ENCODE measurements at places on chromosomes 2 and 18.
A peak's percentile ranks its signal among the peaks of the same experiment; 100 is the strongest.

- no peak for DNase-seq
These were observed 89.3 kb upstream of the TEX51 start for GRCh38 chr2:126809340-126809739.

GRCh38 chr2:231613663-231614558, 21.2 kb downstream of the TEX44 start:
- peak; percentile 79 for DNase-seq

- no peak for DNase-seq
These were observed 52.0 kb downstream of the HAUS1 start for GRCh38 chr18:46156124-46156745.

DNA sequence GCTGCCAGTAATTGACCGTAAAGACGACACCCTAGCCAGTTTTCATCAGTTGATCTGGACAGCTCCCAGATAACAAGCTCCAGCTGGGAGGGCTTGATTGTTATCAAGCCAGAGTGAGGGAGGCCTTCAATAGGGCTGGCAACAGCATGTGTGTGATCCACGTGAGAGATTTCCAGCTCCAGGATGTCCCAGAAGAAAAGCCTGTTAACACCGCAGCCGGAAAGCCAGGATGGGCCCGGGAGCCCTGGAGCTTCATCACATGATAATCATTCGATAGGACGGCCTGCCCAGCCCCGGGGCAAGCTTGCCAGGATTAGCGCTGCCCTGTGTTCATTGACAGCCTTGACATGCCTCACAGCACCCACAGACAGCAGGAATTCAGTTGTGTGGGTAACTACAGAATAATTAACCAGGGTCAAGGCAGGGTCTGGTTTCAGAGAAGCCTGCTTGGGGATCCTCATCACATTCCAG, 182.5 kb downstream of the C1D start:
- DNase-seq: no peak

- no peak for DNase-seq
These were observed 8.7 kb downstream of the GLS start for GRCh38 chr2:190889175-190889943.

DNA sequence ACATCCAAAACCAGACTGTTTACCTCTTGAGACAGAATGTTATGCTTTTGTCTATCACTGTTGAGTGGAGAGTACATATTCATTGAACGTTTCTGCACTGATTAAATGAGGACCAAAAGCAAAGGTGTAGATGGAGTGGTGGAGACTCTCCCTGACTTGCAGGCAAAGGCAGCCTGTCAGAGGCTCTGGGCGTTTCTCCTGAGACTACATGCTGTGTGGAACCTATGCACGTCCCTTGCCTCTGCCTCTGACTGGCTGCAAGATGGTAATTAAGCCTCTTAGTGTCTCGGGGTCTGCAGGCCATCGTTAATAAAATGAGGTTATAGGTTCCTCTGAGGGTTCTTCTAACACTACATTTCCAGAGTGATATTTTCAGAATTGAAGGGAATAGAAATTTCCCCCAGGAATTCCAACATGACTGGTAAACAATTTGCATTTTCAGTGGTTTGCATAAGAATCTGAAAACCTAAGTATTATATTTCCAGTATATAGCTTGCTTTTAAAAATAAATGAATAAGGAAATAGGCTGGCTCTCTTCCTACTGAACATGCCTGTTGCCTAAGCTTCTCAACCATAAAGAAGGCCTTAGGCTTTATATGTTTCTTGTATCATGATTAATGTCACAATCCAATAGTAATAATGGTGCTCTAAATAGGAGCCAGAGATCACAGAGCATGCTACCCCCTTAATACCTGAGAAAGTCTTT, 107.4 kb downstream of the FTCDNL1 start:
- DNase-seq: no peak

- DNase-seq: no peak
These were observed 36.2 kb downstream of the HAT1 start for GRCh38 chr2:171958475-171958874.

- DNase-seq: no peak
These were observed 66.7 kb downstream of the KIAA1328 start for GRCh38 chr18:36895606-36896005.

DNA sequence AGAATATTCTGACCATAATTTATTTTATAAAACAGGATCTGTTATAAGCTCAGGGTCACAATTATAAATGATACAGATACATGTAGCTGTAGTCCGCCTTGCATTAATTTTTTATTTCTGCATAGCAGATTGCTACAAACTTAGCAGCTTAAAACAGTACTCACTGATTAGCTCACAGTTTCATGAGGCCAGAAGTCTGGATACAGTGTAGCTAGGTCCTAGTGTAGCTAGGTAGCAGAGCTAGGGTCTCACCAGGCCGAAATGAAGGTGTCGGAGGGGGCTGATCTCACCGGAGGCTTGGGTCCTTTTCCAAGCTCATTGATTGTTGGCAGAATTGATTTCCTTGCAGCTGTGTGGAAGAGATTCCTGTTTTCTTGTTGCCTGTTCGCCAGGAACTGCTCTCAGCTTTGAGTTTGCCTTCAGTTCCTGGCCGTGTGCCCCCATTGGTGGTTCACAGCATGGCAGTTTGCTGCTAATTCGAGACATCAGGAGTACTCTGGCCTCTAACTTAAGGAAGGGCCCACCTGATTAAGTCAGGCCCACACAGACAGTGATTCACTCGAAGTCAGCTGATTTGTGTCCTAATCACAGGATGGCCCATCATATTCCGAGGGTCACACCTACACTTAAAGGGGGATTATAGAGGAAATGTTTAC, 18.4 kb downstream of the NAPG start:
- DNase-seq: no peak

DNA sequence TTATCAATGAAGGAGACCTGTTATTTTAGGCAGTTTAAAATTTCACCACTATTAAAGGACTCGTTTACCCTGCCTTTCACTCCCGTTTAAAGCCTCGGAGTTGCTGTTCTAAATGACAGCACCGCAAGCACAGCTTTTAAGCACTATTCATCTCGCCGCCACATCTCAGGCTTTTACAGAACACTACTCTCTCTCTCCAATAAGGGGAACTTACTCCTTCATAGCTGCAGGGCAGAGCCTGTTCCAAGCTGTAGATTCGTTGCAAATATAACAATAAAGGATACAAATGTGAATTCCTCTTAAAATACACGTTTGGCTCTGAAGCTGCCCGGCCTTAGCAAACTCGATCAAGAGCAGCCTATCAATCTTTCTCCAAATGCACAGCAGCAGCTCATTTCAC, 271.8 kb downstream of the ZNF521 start:
- no peak for DNase-seq

DNA sequence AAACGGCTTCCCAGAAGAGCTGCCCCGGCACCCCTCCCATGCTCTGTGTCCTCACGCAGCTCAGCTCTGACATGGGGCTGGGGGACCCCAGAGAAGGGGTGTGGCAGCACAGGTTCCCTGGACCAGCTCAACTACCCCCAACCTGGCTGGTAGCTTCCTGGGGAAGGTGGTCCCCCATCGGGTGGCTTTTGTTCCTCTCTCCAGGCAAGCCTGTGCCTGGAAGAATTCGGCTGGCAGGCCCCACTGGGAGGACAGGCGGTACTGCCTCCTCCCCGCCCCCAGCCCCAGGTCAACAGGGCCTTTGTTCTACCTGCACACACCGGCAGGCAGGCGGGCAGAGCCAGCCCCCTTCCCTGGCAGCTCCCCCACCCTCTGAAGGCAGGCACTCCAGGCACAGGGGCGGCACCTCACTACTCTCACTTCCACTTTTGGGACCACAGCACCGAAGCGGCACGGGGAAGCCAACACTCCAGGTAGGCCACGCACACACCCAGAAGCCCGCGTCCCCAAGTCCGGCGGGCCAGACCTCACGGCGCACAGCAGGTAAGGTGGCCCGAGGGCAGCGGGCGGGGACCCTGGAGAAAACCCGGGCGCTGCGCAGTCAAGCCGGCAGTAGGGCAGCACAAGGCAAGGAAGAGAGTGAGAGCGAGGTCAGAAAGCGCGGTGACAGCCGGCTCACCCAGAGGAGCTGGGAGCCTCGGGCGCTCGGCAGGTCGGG, 1.3 kb downstream of the HS6ST1 start:
- DNase-seq: no peak

DNA sequence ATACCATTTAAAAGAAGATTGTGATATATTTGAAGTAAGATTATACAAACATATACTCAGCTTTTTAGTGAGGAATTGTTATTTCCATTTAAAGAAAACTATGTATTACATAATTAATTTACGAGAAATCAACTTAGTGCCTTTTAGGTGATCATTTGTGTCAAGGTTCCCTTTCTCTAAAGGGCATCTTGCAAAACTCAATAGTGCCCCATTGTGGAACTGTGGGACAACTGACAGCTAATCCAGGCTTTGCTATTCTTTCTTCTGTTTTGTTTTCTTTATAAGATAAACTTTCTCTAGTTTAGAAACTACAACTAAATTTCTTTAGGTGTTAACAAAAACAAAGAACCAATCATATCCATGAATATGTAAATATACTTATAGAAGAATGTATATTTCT, 24.3 kb upstream of the VIT start:
- DNase-seq: no peak

GRCh38 chr2:205079173-205079572, 533.9 kb downstream of the PARD3B start:
- DNase-seq: no peak

DNA sequence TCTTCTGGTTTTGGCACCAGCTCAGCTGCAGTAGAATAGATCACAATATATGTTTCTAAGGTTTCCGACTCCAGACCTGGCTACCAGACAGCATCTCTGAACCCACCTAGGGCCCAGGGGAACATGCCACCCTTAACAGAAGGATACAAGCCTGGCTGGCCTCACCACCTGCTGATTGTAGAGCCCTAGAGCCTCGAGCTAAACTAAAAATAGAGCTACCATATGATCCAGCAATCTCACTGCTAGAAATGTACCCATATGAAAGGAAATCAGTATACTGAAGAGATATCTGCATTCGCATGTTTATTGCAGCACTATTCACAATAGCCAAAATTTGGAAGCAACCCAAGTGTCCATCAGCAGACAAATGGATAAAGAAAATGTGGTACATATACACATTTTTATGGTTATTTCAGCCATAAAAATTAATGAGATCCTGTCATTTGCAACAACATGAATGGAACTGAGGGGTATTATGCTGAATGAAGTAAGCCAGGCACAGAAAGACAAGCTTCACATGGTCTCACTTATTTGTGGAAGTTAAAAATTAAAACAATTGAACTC, 242.4 kb upstream of the SLC39A10 start:
- no peak for DNase-seq

DNA sequence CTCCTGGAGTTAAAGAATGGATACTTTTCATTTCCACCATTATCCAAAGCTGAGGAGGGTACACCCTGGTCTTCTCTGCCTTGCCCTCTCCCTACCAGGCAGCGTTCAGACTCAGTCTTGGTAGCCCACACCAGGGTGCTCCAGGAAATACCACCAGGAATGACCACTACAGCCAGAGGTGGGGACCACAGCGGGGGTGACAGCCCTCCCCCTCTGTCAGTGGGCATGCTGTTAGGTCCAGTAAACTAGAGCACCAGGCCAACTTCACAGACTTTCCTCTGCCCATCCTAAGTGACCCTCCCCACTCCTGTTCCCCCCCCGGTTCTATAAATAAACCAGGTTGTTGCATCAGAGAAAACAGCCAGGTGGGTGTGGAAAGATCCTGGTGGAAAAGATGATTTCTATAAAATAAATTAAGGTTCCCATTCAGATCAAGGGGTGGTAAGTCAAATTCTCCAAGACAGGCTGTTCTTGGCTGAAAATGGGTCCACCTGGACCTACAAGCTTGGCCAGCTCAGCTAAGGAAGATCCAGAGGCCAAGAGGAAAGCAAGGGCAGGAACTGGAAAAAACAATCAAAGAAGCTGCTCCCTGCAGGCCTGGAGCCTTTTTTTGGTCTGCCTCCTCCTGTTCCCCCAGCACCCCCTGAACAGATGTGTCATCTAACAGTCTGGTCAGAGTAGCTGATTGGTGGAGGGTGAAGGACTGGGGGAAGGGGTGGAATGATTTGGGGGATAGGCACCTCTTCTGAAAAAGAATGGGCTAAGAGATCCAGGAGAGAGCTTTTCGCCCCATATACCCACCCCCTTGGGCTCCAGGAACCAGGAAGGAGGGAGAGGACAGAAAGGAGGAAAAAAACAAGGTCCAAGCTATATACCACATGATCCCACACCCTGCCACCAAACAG, 2.3 kb downstream of the RAB11FIP5 start:
- DNase-seq: no peak

- DNase-seq: no peak
These were observed 854 bp downstream of the GPR155 start for GRCh38 chr2:174485788-174486562.

- DNase-seq: no peak
These were observed 6.4 kb upstream of the SP9 start for GRCh38 chr2:174328114-174328960.

DNA sequence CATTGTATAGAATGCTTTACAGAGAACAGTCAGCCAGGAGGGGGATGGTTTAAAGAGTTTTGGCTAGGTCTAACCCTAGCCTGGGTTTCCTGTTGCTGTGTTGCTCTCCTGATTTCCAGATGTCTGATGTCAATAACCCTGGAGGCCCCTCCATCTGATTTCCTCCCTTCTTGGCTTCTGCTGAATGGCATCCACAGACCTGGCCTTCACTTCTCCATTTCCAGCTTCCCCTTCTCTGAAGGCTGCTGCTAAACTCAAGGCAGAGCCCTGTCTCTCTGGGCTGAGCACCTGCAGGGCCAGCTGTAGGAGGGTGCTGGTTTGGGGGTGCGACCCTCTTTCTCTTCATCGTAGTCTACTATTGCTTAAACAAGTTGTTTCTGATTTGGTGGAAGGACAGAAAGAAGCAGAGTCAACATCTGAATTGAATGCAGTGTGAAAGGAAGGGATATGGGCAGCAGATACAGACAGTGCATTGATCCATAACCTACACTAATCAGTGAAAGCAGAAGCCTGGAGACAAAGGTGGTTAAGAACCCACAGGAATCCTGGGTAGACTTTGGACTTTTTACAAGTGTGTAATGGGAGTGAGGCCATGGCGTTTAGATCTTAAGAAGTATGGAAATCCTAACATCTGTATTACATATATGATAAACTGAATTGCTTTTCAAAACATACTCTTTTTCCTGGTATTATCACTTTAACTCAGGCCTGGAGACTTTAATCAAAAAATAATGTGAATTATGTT, 153.6 kb downstream of the HRH4 start:
- no peak for DNase-seq

DNA sequence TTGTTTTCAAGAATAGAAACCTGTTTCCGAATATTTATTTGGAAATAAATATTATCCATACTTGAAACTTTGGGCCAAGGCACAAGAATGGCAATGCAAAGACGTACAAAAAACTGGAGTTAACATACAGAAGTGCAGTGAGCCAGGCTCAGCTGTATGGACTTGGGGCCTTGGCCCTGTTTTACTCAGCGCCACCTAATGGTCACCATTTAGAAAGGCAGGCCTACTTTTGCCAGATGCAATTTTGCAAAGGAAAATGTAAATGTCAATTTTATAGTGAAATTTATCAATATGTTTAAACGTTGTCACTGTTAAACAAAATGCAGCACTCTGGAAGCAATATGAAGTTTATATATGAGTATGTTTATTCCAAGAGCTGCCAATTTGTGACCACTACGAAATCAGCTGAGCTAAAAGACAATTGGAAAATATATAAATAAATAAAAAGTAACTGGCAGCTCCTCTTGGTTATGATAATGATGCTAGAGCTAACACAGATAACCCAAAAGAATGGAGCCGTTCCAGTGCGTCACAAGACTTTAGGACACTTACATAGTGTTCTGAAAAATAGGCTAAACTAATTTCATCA, 155.0 kb downstream of the ARHGAP15 start:
- no peak for DNase-seq

- no peak for DNase-seq
These were observed 42.5 kb upstream of the SCN1A start for GRCh38 chr2:166170356-166170755.

GRCh38 chr2:237291138-237291792, 122.7 kb downstream of the COL6A3 start:
- DNase-seq: peak; percentile 59

GRCh38 chr2:27638037-27638637, 9.3 kb downstream of the GPN1 start:
- DNase-seq: no peak

Data from substantia nigra (tissue), 51 donors.